ENCODE measurements at places on chromosomes 5 and 9.

DNA sequence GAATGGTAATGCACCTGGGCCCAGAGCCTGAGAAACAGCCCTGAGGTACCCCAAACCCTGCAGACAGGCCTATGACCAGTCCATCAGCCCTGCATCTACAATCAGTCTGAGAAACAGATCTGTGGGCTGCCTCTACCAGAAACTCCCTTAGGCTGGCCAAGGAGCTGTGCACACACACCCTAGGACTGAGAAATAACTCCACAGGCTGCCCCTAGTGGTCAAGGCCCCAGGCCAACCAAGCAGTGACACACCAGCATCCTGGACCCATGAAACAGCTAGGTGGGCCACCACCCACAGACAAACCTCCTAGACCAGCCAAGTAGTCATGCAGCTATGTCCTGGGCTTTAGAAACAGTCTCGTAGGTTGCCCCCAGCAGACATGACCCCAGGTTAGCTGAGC, 253.6 kb upstream of the VLDLR start:
- no peak for DNase-seq

DNA sequence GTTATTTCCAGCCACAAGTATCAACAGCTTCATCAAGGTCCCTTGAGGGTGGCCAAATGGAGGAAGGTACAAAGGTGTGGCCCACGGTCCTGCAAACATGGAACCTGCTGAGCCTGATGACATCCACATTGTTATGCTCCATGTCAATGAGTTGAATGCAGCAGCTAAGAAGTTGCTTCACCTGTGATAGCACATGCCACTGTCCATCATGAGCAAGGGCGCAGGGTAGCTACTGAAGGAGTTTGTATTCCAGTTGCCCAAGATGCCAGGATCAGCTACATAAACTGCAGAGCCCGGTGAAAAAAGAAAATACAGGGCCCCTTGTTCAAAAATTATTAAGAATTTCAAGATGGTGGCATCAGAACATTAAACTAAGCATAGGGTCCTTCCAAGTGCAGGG, 24.2 kb downstream of the LSM11 start:
- no peak for DNase-seq

DNA sequence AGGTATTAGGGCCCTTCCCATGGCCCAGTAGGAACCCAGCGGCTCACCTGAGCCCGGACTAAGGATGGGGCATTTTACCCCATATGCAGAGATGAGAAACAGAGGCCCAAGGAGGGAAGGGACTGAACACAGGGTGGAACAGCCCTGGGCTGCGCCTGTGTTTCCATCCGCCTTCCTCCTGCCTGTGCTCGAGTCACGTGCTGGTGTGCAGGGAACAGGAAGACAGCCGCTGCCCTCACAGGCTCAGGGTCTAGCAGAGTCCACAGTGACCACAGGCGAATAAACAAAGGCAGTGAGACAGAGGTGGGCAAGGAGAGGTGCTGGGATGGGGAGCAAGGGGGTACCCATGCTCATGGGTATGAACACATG, 129.4 kb downstream of the C9orf50 start:
- no peak for DNase-seq

DNA sequence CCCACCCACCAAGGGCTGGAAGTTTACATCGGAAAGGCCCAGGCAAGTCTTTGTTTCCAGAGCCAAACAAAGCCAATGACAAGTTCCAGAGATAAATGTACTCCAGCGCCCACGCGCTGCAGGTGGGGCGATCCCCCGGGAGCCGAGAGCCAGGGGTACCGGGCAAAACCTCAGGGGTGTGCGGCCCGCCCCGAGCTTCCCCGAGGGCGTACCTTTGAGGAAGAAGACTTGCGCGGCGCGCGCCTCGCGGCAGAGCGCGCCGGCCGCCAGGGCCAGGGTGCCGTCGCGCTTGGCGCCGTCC, 671 bp downstream of the DUSP1 start:
- peak; percentile 36 for DNase-seq

DNA sequence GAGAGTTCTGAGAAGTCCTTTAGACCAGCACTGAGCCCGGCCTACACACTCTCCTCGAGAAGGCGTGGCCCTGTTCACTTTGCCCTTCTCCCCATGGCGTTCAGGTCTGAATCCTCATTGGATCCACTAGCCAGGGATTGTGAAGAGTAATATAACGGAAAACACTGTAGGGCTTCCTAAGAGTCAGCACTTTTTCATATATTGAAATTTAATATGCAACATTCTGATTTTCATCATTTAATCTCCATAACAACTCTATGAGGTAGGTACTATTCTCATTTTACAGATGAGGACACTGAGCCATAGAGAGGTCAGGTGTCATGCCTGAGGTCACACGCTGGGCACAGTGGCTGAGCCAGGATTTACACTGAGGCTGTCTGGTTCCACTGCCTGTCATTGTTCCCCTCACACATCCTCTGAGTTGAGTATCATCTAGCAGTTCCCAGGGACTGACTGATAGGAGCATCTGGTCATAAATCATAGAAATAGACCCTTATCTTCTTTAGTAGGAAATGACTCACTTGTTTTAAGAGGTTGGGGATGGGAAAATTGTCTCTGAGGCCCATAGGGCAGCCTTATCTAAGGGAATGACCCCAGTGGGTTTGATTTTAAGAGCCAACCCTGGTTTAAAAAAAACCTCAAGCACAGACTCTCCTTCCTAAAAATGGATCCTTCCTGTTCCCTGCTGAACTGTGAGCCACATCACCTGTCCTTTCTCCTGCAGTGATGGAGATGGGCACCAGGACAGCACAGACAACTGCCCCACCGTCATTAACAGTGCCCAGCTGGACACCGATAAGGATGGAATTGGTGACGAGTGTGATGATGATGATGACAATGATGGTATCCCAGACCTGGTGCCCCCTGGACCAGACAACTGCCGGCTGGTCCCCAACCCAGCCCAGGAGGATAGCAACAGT, 41.2 kb downstream of the THBS4 start:
- no peak for DNase-seq

- no peak for DNase-seq
Observed at GRCh38 chr5:168002116-168002515, 289.3 kb upstream of the WWC1 start.

- no peak for DNase-seq
Observed at GRCh38 chr5:172848419-172848818, 14.4 kb downstream of the ERGIC1 start.

DNA sequence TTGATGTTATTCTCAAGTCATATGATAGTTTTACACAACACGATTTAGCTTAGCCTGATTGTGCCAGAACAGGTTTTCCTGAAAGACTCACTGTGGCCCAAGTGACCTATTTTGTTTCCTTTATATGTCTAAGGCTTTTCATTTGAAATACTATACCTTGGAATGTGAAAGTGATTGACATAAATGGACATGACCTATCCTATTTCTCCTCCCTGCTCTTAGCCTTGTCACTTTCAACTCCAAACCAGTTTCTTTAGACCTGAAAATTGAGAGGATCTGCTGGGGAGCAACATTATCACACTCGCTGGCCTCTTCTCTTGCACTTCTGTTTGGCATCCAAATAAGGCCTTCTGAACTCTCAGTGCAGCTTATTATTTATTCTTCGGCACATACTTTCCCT, 496.8 kb downstream of the MAT2B start:
- no peak for DNase-seq

- DNase-seq, result no peak
Observed at GRCh38 chr5:94508461-94509148, 109.8 kb downstream of the KIAA0825 start.

DNA sequence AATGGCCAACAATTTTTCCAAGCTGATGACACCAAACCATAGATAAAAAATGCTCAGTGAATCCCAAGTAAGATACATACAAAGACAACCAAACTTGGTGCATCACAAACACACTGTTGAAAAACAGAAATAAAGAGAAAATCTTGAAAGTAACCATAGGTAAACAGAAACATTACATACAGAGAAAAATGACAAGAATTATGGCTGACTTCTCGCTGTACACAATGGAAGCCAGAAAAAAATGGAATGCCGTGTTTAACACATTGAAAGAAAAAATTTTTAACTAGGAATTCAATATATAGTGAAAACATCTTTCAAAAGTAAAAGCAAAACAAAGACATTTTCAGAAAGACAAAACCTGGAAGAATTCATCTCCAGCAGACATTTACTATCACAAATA, 20.6 kb downstream of the DAP start:
- no peak for DNase-seq

- no peak for DNase-seq
Observed at GRCh38 chr9:136606687-136607333, 55.9 kb upstream of the EGFL7 start.

DNA sequence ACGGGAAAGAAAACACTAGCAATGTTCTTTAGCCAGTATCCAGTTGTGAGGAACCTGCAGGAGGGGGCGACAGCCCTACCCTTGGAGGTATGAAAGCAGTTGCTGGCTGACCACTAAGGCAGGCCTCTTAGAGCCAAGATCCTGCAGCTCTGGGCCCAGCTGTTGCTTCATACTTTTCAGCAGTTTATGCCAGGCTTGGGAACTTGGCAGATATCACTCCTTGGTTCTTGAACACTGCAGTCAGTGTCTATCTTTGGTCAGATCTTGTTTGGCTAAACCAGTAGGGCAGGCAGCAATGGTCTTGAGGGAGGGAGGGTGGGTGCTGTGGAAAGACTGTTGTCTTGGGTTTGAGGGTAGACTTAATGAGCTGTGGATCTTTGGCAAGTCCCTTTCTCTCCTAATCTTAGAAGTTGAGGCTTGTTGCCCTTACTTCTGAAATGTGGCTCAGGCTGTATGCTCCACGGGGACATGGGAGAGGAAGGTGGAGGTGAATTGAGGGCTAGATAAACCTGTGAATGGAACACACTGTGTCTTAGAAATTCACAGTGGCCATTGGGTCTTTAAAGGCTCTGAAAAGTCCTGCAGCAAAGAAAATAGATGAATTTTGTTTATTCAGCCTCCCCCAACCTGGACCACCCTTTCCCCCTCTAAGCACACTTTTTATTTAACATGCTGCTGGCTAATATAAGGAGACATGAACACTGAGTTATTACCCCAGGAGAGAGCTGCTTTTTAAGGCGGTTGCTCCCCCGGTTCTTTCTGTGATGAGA, 37.5 kb downstream of the ZNF618 start:
- no peak for DNase-seq

- no peak for DNase-seq
Observed at GRCh38 chr5:94775088-94775487, 156.6 kb downstream of the SLF1 start.

DNA sequence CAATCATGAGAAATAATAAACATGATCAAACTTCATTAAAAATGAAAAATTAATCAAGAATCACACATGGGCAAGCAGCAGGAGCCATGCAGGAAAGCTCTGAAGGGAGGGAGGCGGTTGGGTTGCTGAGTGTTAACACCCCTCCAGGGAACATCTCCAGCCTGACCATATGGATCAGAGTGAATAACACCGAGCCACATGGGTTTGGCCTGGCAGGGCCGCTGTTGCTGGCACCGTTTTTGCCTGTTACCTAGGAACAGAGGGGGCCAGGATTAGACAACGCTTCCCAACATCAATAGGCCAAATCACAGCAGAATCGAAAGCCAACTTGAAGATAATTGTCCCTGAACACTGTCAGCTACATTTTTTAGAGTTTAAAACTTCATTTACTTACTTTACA, 160.2 kb downstream of the DENND1A start:
- DNase-seq, result no peak

- no peak for DNase-seq
Observed at GRCh38 chr9:21252721-21253547, 13.1 kb upstream of the IFNA14 start.

DNA sequence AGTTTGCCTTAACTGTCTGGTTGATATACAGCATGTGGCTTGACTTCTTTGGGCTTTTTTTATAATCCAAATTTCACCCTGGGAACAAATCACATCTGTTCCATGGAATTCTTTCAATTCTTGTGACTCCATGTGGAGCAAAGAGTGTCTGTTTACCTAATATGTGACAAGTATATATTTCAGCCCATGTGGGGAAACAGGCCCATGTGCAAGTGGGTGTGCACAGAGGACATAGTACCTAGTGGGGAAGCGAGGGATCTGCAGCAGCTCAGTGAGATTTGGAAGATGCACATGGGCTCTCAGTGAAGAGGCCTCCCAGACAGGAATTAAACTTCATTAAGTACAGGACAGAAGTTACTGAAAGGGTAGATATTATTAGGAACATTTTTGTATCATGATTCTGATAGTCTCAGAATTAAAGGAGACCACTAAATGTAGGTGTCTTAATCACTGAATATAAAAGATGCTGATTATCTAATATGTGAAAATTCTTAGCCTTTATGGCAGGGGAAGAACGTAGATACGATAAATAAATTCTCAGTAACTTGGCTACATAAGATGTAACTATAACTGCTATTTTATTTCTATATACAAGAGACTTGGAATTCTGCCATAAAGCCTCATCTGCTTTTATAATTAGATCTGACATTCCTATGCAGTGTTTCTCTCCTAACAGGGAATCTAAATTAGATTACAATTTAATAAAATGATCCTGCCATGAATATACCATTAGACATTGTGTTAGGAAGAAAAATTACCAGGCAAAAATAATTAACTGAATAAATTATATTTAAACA, 181.2 kb downstream of the SLC12A2 start:
- no peak for DNase-seq

- no peak for DNase-seq
Observed at GRCh38 chr5:122259995-122260394, 52.0 kb upstream of the SNCAIP start.

Measured in stimulated activated CD4-positive, alpha-beta T cell treated with anti-CD3 and anti-CD28 coated beads, Interleukin-4, amount 100 ng/mL, for 4 hours (primary cell).